ENCODE measurements at places on chromosomes 13 and 19.

DNA sequence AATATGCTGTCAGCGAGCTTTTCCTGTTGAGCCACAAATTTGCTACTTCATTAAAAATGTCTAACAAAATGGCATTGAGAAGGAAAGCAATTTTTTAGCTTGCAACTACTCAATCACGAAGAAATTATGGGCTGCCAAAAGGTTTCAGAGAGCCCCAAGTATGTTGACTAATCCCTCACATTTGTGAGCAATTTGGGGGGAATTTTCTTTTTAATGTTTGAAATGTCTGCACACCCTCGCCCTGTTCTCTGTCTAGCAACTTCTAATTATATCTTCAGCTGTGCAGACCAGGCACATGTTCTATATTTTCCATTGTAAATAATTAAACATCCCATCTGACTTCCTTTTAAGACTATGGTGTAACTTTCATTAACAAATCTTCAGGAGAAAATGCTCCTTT, 192.9 kb downstream of the DCT start:
- no peak for DNase-seq

GRCh38 chr13:42735010-42735409, 46.4 kb upstream of the FAM216B start:
- DNase-seq: no peak

- no peak for DNase-seq
These were observed 16.3 kb upstream of the RAP2A start for GRCh38 chr13:97417698-97418097.

- DNase-seq: no peak
These were observed 134.9 kb upstream of the SPACA7 start for GRCh38 chr13:112241288-112241687.

DNA sequence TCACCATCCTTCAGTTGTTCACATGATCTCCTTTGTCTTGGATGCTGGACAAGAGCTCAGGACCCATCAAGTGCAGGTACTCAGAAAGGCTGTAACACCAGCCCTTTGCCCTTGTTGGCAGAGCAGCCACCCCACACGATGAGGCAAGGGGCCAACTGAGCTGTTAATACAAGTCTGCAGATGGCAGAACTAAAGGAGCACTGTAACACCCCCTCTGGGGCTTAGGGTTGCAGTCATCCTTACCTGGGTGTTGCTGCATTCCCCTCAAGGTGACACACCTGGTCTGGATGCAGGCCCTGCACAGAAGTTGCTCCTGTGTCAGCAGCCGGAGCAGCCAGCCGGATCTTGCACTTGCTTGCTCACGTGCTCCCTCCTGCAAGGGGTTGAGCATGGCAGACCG, 52.0 kb downstream of the STARD13 start:
- no peak for DNase-seq

GRCh38 chr13:24668511-24668910, 11.7 kb upstream of the ATP12A start:
- DNase-seq: no peak

DNA sequence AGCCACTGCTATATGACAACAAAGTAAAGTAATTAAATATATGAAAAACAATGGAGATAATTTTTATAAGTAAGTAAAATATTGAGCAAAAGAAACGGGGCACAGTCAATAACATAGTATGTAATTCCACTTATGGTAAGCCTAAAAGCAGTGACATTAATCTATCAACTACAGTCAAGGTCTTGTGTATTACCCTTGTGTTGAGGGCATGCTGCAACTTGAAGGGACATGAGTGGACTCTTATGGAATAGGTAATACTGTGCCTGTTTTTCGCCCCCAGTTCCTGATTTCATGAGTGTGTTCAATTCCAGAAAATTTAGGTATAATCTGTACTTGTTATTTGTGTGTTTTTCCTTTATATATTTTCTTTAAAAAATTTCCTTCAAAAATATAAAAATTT, 201.3 kb upstream of the SLITRK6 start:
- DNase-seq: no peak

DNA sequence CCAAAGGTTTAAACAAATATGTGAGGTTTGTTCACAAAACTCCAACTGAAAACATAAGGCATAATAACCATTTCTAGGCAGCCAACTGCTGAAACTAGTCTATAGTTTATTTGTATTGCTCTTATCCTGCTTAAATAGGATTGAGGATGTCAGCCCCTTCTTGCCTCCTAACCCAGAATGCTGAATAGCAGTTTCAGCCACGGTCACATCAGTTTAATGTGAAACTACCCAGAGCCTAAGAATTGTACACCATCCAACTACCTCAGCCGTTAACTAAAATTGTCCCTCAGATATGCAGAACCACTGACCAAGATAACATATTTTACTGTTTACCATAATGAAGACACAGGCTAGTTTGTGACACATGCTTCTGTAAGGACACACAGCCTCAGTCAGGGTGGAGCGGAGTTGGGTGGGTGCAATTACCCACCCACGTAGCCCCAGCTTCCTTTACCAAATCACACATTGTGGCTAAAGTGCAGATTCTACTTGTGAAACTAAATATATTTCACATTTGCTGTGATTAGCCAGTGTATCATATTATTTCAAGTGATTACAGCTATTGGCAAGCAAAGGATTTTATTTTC, 259.9 kb downstream of the EFNB2 start:
- DNase-seq: no peak

- DNase-seq: no peak
These were observed 4.3 kb downstream of the SLC25A30 start for GRCh38 chr13:45413826-45414307.

DNA sequence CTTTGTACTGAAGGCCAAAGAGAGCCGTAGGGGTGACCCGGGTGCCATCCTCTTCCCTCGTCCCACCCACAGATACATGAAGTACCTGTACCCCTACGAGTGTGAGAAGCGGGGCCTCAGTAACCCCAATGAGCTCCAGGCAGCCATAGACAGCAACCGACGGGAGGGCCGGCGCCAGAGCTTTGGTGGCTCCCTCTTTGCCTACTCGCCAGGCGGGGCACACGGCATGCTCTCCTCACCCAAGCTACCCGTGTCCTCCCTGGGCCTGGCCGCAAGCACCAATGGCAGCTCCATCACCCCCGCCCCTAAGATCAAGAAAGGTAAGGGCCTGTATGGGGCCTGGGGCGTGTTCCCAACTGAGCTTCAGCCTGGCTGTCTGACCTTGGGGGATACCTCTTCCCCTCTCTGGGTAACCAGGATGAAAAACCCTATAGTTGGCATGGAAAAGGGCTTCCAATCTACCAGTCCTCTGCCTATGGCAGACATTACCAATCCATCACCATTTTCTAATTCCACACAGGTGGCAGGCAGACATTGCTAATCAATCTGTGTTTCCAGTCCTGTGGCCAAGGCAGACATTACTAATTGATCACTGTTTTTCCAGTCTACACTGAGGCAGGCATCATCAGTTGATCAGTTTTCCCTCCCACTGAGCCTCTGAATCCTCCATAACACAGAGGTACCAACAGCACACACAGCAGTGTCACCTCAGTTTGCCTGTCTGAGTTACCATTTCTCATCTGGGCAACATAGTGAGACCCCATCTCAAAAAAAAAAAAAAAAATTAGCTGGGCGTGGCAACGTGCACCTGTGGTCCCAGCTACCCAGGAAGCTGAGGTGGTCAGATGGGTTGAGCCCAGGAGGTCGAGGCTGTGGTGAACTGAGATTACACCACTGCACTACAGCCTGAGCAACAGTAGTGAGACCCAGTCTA, 19.1 kb upstream of the WDR18 start:
- DNase-seq: no peak

GRCh38 chr19:40799558-40800338, 757 bp downstream of the EGLN2 start:
- no peak for DNase-seq

GRCh38 chr19:31284621-31285020, 64.6 kb downstream of the TSHZ3 start:
- peak; percentile 16 for DNase-seq

DNA sequence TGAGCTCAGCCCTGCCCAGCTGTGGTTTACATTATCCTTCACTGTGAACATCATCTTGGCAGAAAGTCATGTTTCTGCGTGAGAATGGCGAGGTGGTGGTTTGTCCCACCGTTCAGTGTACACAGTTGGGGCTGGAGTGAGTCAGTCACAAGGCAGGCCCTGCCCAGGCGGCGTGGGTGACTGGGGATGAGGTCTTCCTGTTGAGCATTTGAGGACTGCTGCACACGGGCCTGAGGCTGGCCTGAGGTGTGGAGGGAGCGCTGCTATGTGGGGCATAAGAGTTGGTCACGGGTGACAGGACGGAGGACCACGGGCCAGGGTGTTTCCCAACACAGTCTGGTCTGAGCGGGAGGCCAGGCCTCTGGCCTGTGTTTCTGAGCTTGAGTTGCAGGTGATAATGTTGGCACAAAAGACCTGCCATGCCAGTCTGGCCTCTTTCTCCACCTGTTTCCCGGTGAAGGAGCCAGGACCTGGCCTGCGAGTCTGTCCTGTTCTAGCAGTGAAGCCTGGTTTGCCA, 13.4 kb upstream of the C19orf33 start:
- DNase-seq: no peak

GRCh38 chr13:51771418-51772104, 32.4 kb downstream of the DHRS12 start:
- no peak for DNase-seq

DNA sequence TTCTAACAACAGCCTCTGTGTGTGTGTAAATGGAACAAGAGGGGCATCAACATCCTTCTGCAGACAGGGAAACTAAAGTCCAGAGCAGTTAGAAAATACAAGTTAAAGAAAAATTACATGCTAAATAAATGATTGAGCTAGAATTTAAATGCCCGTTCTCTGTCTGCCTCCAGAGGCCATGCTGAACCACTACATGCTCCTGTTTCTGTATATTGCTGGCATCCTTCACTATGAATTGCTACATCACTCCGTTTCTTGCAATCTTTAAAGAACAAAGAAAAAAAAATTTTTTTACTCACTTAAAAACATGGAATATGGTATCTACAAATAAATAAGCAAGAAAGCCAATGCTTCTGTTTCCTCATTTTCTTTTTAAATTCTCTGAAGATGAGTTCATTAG, 47.9 kb downstream of the DCT start:
- DNase-seq: no peak

DNA sequence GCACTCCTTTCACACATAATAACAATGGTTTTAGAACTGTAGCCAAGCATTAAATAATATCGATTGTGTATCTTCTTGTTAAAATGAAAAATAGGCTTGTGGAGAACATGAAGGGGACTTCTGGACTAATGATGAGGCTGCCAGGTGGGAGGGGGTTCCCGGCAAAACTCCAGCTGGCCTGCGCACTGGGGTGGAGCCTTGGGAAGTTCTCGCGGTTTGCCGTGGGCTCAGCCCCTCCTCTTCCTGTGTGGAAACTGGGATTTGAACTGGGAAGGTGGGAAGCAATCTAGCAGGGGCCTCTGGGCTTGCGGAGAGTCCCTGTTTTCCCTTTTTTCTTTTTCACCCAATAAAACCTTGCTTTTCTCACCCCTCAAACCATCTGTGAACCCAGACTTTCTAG, 113.7 kb upstream of the SLITRK1 start:
- DNase-seq: no peak

DNA sequence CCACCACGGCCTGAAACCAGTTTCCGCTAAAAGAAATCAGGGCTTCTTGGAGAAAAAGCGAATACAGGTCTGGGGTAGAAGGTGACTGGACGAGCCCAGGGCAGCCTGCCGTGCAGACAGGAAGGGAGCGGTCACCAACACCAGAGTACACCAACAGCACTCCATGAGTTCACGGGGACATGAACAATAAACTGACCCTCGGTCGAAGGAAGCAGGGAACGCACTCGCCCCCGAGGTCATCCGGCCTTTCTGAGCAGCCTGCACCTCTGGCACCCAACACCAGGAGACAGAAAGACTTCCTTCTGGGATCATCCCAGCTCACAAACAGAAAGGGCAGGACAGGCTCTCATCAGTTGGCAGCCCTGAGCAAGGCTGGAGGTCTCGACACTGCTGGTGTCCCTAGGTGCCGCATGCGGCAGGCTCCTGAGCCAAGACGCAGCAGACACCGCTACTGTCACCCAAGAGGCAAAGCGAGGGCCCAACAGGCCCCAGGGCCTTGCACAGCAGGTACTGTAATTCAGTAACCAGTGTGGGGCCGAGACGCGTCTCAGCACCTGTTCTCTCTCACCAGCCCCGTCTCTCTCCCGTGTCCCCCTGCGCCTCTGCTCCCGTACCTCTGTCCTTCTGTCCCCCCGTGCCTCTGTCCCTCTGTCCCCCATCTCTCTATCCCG, 18.0 kb downstream of the DCUN1D2 start:
- no peak for DNase-seq

DNA sequence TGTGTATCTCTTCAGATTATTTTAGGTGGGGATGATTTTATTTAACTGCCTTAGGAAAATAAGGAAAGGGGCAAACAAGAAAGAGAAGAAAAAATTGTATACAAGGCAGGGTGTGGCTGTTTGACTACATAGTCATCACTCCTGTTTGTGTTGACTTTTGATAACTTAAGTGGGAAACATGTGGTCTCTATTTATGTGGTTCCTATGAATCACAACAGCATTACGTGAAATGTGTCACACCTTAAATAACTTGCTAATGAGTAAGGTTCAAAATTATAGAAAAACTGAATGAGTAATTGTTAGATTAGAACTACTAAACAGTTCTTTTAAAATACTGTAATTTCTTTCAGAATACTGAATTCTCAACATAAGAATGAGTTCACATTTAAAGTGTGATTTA, 69.3 kb downstream of the LMO7 start:
- DNase-seq: no peak

- DNase-seq: no peak
These were observed 17.8 kb upstream of the ATP12A start for GRCh38 chr13:24662195-24663088.

- no peak for DNase-seq
These were observed 187.6 kb upstream of the ARGLU1 start for GRCh38 chr13:106755542-106755941.

DNA sequence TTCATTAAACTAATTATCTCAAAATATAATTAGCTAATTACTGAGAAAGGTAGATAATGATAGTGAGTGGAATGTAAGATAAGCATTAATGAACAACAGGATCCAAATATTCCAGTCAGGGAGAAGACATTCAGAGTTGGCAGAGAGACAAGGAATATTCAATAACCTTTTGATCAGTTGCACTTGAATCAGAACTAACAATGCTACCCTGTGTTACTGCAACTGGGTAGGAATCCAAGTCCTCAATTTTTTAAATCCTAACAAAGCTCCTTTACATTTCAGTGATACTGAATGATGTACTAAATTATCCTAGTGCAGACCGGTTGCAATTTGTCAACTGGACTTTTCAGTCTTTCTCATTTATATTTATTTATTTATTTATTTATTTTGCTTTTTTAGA, 107.1 kb upstream of the MIR17HG start:
- no peak for DNase-seq

- DNase-seq: no peak
These were observed 8.1 kb upstream of the SIN3B start for GRCh38 chr19:16821081-16821480.

- no peak for DNase-seq
These were observed 1.8 kb downstream of the CDX2 start for GRCh38 chr13:27967203-27967735.

GRCh38 chr13:89457977-89458376, 1786.8 kb downstream of the SLITRK5 start:
- no peak for DNase-seq

Measured in omental fat pad (tissue), 4 donors.